ENCODE measurements at places on chromosomes 5 and 9. TPM values are rescaled to one million over a fixed set of nuclear protein-coding genes. Genes with fewer than 3 reads are reported as not detected.

Gene SPINK7
- 65.3 TPM for total RNA-seq

DNA sequence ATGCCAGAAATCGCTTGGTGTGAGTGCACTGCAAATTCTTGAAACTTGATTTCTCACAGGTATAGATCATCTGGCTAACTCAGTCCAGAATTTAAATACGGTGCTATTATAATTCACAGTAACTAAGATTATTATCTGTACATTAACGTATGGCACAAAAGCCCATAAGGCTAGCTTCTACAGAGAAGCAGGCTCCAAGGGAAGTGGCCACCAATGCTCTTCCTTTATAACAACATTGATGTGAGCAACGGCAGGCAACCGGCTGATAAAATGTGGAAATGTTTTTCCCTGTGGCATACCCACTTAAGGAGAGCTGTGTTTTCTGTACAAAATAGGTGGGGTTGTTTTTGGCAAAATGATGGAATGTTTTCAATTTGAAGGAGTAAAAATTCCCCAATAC is 35.7 kb downstream of the SEMA4D start:
- DNase-seq, result no peak

DNA sequence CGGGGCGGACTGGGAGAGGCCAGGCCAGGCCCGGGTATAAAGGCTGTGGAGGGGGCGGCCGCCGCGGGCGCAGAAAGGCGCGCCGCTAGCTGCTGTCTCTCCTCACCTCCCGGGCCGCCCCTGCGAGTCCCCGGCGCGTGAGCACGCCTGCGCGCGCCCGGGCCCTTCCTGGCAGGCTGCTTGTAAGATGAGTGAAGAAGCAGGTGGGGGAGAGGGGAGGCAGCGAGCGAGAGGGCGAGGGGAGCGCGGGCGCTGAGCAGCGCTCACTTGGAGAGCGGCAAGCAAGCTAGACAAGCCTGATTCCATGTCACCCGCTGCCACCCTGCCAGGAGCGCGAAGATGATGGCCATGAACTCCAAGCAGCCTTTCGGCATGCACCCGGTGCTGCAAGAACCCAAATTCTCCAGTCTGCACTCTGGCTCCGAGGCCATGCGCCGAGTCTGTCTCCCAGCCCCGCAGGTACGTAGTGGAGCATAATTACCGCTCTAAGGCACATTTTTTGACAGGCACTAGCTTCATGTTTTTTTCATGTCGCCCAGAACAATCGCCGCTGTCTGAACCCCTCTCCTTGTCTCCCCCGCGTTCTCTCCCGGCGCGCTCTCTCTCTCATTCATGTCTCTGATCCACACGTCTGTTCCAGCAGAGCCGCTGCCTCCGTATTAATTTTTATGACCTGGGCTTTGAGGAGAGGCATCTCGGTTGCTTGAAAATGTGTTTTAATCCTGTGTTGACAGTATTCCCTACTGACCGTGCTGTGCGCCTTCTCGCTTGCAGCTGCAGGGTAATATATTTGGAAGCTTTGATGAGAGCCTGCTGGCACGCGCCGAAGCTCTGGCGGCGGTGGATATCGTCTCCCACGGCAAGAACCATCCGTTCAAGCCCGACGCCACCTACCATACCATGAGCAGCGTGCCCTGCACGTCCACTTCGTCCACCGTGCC is at the start of gene POU4F3:
TSS of gene POU4F3 (plus strand) at position 66 of the 941 bp plus-strand sequence. CDS start at position 340, 274 bp downstream.
- no peak for DNase-seq

Gene OTP
- not detected for total RNA-seq
